ENCODE measurements at places on chromosomes 3 and 15. TPM values are rescaled to one million over a fixed set of nuclear protein-coding genes. Genes with fewer than 3 reads are reported as not detected.

ZBED2 gene
- total RNA-seq: not detected

ECE2 gene
- not detected for total RNA-seq

KCNMB3 gene
- total RNA-seq: 2.6 TPM

CNTN3 gene
- total RNA-seq: not detected

SEMA5B gene
- under 0.01 TPM for total RNA-seq

MUSTN1 gene
- total RNA-seq: 0.20 TPM

DPH6 gene
- 7.8 TPM for total RNA-seq

HTR3C gene
- not detected for total RNA-seq

FAM107A gene
- total RNA-seq: 0.20 TPM

WDR72 gene
- not detected for total RNA-seq

CDHR4 gene
- not detected for total RNA-seq

BRK1 gene
- 126 TPM for total RNA-seq

CCDC50 gene
- 68.9 TPM for total RNA-seq

DNAJC19 gene
- total RNA-seq: 21.6 TPM

XCR1 gene
- not detected for total RNA-seq

GRCh38 chr3:123397921-123398785 lies 50.7 kb downstream of the ADCY5 start:
- DNase-seq: no peak

DNA sequence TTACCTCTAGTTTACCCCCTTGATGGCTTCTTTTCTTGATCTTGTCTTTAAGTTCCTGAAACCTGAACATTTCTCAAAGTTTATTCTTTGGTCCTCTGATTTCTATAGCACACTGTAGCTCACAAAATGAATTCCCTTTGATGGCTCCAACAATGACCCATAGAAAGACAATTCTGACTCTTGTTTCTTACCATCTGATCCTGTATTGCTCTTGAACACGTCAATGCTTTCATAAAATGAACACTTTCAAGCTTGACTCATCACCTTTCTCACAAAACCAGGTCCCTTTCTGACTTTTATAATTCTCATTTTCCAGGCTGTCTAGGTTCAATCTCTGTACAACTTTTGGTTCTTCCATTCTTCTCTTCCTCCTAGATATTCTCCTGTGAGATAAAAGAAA lies 5.7 kb upstream of the GAP43 start:
- DNase-seq: no peak

GRCh38 chr3:72515941-72516340 lies 332.3 kb downstream of the SHQ1 start:
- DNase-seq: no peak

GRCh38 chr3:156389449-156389950 lies 165.4 kb downstream of the SSR3 start:
- DNase-seq: no peak

- DNase-seq: no peak
Measured at GRCh38 chr15:88678755-88679154, 39.9 kb downstream of the ISG20 start.

- DNase-seq: peak; percentile 97
Measured at GRCh38 chr3:195102609-195103467, 168.1 kb downstream of the XXYLT1 start.

GRCh38 chr15:70714015-70714414 lies 49.3 kb downstream of the UACA start:
- no peak for DNase-seq

DNA sequence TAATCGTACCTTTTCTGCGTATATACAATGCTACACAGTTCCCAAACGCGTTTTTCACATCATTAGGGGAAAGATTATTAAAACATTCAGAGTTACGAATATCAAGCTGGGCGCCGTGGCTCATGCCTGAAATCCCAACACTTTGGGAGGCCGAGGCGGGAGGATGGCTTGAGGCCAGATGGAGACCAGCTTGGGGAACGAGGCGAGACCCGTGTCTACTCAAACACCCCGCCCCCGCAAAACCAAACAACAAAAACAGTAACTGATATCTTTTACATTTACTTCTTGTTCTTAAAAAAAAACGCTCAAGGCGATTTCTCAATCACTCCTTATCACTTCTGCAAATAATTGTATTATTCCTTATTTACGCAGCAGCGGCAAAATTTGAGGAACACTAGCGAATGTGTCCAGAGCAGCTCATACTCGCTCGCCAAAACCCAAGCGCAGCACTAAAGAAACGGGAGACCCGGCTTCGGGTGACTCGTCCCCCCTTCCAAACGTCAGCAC lies 1.2 kb downstream of the ZBTB11 start:
- DNase-seq: no peak

DNA sequence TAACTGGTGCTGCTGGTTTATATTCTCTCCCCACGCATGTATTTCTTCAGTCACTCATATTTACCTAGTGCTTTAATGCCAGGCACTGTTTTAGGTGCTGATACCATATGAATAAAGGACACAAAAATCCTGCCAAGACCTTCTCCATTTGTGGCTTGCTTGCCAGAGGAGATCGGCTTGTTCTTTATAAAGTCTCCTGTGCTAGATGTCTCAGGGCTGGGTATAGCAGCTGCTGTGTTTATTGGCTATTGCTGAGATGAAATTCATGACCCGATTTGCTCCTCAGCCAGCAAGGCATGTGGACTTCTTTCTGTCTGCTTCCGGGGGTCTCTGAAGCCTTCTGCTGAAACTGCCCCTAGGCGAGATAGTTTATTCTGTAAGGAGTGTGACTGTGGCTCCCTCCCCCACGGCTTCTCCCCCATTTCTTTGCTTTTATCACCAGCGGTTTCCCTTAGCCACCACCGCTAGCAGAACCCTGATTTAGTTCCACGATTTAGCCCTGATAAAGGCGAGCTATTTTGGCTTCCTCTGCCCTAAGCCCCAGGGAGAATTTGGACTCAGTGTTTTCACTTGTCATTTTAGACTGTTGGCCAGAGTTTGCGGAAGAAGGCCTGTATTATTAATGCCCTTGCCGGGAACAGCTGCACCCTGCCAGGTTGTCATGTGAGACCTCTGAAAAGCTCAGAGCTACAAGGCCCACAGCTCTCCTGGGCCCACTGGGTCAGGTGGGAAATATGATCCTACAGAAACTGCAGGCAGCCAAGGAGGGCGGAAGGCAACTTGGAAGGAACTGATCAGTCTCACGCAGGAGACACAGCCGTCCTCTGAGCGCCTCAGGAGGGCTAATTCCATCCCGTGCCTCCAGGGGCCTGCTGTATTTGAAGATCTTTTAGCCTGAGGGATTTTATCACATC lies 46.8 kb downstream of the ST6GAL1 start:
- DNase-seq: peak; percentile 39

DNA sequence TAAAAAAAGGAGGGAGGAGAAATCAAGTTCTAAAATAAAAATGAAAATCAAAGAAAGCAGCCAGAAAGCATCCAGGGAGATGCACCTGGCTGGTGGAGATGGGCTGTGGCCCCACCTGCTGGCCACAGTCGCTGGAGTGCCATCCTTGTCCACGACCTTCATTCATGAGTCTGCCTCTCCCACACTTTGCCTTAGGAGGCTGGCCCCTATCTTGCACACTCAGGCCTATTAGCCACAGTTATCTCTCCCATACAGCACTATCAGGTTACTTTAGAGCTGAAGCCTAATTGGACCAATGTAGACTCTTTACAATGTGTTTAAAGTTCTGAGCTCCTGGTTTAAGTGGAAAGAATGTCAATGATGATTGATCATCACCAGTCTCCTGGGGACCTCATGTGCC lies 392.0 kb upstream of the RORA start:
- peak; percentile 18 for DNase-seq

GRCh38 chr15:63973212-63974009 lies 72.9 kb downstream of the DAPK2 start:
- DNase-seq: no peak

DNA sequence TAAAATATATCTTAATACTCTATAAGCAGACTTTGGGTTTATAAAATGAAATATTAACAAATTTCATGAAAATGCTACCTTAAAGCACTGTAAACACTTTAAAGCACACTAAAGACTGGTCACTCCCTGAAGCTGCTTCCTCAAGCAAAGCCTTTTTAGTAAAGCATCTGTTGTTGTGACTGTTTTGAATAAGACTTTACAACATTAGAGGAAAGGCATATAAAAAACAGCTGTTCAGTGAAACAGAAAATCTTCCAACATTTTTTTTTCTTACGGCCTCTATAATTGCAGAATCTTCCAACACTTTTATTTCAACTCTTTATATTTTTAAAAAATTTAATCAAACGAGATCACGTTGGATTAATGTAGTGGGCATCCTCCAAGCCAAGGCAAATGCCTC lies 48.1 kb downstream of the GRK7 start:
- DNase-seq: no peak

DNA sequence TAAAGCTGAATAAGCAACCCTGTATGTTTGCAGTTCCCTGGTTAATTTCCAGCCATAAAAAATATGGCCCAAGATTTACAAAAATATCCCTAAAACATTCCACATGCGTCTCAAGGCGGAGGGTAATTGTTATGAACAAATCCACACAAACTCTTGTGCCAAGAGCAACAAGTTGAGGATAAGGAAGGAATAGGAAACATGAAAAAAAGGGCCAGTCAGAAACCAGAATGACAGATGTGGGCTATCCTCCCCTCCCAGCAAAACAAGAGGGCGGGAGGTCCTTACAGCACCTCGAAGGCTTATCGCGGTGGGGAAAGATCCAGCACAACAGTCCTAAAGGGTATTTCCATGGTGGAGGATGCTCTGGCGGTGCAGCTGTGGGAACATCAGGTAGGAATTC lies 155.6 kb upstream of the HES1 start:
- DNase-seq: no peak

DNA sequence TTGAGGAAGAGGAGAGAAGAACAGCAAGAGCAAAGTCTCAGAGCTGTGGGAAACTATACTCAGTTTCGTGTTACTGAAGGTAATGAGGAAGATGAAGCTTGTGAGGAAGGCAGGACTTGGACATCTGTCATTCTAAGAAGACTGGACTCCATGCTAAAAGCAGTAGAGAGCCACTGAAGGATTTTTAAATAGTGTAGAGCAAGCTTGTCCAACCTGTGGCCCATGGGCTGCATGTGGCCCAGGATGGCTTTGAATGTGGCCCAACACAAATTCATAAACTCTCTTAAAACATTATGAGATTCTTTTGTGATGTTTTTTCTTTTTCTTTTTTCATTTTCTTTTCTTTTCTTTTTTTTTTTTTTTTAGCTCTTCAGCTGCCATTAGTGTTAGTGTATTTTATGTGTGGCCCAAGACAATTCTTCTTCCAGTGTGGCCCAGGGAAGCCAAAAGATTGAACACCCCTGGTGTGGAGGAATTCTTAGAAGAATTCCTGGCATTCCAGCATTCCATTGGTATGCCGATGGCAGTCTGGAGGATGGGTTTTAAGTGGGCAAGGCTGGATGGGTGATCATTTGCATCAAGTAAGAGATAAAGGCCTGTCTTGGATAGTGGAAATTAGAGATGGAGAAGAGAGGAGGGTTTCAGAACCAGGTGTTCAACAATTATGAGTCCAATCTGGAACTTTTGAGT lies 6.9 kb upstream of the NFKBIZ start:
- no peak for DNase-seq

GRCh38 chr15:25787381-25787780 lies 75.7 kb downstream of the ATP10A start:
- no peak for DNase-seq

DNA sequence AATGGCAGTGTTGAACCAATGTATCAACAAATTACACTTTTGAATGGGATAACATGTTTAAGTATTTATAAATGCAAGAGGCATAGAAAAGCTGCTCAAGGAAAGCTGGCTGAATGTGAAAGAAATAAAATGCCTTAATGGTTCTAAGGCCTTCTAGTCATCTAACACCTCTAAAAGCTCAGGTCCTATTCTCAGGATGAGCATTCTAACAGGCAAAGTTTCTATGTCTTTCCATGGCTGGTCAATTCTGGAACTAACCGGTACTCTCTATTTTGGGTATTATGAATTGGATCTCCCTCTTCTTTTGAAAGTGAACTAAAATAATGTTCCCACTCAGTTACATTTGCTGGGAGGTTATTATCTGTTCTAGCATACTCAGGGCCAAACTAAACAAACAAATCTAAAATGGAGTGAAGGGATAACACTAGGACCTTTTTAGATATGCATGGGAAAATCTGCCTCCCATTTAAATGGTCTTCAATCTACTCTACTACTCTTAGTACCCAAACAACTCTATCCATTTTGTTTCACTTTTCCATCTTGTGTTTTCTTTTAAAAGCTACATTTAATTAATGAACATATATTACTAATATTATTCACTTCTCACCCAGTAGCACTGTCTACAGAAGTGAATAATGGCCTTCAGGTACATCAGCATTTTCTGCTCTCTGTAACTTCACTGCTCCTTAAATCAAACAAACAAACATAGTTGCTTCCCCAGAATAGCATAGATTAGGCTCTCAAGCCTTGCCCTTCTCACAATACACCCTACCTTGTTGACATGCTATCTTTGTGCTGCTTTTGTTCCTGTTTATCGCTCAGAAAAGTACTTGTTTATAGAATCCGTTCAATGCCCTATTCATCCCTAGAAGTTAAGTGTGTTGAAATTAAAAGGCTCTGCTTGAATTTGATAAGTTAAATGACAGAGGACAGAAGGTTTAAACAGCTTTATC lies 46.4 kb downstream of the CBLB start:
- DNase-seq: no peak

- no peak for DNase-seq
Measured at GRCh38 chr3:51747840-51748239, 31.2 kb downstream of the IQCF6 start.

DNA sequence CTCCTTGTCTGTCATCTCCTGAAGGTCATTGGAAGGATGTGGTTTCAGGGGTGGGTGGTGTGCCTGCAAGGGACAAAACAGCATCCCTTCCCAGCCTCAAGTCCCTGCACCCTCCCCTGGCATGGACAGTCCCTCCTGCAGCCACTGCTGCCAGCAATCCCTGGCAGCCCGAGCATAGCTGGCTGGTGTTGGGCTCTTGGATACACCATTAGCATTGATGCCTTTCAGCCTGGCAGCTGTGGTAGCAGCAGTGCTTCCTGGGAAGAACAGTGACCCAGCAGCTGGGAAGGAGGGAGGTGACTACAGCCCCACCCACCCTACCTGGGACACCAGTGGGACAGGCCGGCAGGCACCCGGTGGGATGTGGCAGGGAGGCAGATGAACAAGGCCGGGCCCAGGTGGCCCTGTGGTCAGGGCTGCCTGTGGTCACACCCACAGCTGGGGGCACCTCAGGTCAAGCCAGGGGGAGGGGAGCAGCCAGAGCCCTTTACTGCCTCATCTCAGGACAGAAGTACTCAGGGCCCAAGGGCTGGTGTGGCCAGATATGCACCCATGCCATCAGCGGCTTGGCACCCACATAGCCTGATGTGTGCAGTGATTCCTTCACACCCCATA lies 32.9 kb upstream of the TMEM115 start:
- DNase-seq: no peak

GRCh38 chr3:128409624-128410581 lies 56.8 kb downstream of the DNAJB8 start:
- no peak for DNase-seq

DNA sequence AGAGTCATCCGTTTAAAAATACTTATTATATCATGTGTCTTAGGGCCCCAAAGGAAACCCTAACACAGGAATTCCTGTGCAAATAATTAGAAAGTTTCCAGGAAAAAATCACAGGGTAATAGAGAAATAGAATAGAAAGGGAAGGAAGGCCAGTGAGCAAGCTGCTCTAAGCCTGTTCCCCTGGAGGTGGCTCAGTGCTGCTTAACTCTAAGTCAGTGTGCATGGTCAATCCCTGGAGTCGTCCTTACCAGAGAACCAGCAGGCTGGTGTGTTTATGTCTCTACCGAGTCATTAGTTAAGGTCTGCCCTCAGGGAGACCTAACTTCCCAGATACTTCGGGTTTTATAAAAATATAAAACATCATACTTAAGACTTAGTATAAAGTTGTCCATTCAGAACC lies 21.0 kb upstream of the MCF2L2 start:
- peak; percentile 68 for DNase-seq

- no peak for DNase-seq
Measured at GRCh38 chr3:55089211-55089610, 161.4 kb upstream of the LRTM1 start.

GRCh38 chr3:113261626-113262303 lies 50.4 kb downstream of the BOC start:
- DNase-seq: no peak
